Stimulated activated CD4-positive, alpha-beta T cell treated with anti-CD3 and anti-CD28 coated beads, Interleukin-12 subunit alpha, Interleukin-12 subunit beta, amount 100 ng/mL, for 48 hours (primary cell): ENCODE measurements at places on chromosomes 7 and 10.
A peak's percentile ranks its signal among the peaks of the same experiment; 100 is the strongest.

DNA sequence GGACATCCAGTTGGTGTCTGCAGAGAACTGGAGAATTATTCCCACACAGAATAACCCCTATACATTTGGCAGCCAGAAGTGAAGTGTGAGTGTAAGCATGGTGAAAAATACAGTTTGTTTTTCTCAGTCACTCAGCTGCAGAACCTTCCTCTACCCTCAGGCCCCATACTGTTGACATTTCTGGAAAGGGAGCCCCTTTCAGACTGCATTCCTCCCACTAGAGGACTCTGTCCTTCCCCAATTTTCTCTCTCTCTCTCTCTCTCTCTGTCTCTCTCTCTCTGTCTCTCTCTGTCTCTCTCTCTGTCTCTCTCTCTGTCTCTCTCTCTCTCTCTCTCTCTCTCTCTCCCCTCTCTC lies 86.8 kb upstream of the STEAP1B start:
- DNase-seq, result no peak

GRCh38 chr10:110746254-110746826 lies 102.2 kb downstream of the RBM20 start:
- DNase-seq, result peak; percentile 15

GRCh38 chr7:112079673-112080072 lies 126.5 kb downstream of the DOCK4 start:
- DNase-seq, result no peak

- DNase-seq, result no peak
Observed at GRCh38 chr10:82796510-82796909, 921.5 kb downstream of the NRG3 start.

DNA sequence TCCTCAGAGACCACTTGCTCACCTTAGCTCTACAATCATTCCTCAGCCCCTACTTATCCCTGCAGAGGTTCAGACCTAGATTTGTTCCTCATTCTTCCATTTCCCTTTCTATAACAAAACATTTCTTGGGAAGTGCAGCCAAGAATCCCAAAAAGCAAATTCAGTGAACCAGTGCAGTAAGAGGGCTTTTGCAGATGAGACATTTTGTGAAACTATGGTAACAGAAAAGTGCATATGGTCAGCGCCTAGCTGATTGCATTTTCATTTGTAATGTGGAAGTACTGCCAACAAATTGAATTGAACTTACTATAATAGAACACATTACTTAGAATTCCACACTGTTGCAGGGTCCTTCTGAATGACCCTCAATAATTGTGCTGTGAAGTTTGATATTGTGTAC lies 18.6 kb downstream of the AGMO start:
- no peak for DNase-seq

GRCh38 chr7:138402749-138403148 lies 57.3 kb upstream of the TRIM24 start:
- no peak for DNase-seq

DNA sequence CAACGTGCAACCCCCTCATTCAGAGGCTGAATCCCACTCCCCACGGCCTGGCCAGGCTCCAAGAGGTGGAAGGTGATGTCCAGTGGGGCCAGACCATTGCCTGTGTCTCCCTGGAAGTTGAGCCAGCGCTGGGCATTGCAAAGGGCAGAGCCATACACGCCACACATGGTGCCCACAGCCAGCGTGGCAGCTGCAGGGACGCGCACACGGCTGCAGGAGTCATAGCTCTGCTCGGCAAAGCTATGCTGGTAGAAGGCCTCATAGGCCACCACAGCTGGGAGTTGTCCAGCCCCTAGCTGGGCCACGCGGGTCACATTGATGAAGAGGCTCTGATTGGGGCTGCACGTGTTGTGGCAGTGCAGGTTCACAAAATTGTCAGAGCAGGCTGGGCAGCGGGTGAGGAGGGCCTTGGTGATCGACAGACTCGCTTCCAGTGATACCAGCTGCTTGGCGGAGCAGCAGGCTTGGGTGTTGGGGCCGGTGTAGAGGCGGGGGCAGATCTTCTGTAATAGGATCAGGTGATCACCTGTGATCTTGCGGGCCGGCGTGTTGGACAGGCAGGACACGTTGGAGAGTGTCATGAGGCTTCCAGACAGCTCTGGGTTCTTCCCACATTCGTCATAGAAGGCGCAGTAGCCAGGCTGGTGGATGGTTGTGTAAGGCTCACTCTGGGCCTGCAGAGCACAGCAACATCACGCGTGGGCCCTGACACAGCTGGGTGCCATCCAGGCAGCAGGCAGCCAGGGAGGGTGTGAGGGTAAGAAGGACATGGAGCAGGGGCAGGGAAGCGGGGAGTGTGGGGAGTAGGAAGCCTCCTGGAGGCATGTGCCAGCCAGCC lies 1.2 kb downstream of the NPC1L1 start:
- DNase-seq, result no peak

DNA sequence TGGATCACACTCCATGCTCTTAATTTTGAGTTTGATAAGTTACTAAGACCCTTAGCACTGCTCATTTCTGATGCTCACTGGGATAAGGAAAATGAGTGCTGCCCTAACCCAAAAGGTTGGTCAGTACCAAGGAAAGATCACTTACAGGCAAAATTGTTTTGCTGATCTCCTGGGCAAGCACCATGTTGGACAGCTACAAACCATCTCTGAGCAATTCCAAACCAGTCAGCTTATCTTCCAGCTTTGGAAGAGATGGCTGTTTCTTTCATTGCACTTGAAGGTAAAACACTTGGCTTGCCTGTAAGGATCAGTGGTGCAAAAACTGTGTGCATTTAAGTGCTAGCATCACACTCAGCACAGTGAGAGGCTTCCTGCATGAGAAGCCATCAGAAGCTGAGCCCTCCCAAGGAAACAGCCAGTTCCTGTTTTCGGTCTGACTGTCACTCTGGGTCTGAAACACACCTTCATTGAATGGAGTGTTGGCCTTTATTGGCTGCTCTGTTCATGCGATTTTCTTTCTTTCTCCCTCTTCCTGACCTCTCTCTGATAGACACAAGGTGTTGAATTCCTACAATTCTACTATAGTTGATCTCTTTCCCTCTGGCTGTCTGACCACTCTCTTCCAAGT lies 126.4 kb upstream of the GHITM start:
- DNase-seq, result no peak

- DNase-seq, result no peak
Observed at GRCh38 chr7:33816106-33816505, 89.2 kb upstream of the BMPER start.

DNA sequence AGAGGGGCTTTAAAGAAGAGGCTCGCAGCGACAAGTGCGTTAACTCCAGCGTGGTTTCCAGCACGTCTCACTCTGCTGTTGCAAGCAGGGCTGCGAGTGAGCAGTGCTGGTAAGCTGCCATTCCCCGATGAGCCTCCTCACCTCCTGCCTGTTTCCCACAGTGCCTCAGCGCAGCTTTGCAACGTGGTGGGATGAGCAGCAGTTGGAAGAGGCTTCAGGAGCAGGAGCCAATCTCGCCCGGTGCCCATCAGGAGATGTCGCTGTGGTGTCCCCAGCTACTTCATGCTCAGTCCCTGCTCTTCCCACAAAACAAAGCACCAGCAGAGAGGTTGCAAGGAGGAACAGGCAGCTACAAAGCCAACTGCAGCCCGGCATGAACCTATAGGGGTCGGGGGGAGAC lies 2.4 kb upstream of the ADARB2 start:
- no peak for DNase-seq

DNA sequence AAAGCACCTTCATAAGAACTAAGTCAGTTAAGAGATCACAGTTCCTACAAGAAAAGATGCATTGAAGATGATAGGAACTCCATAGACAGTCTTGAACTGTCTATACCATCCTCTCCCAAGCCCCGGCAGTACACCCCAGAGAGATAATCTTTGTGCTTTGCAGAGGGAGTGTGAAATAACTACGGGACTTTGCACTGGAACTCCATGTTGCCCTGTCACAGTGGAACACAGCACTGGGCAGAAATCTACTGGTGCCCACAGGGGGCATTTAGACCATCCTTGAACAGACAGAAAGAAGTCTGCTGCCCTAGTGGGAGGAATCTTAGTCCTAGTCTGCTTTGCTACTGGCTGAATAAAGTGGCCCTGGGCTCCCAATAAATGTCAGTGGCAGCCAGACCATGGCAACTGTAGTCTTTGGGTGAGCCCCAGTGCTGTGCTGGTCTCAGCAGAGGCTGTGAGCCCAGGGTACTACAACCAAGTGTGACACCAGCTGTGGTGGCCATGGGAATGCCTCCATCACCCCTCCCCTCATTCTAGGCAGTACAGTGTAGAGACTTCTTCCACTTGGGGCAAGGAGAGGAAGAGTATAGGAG lies 107.7 kb upstream of the TMEM168 start:
- no peak for DNase-seq

DNA sequence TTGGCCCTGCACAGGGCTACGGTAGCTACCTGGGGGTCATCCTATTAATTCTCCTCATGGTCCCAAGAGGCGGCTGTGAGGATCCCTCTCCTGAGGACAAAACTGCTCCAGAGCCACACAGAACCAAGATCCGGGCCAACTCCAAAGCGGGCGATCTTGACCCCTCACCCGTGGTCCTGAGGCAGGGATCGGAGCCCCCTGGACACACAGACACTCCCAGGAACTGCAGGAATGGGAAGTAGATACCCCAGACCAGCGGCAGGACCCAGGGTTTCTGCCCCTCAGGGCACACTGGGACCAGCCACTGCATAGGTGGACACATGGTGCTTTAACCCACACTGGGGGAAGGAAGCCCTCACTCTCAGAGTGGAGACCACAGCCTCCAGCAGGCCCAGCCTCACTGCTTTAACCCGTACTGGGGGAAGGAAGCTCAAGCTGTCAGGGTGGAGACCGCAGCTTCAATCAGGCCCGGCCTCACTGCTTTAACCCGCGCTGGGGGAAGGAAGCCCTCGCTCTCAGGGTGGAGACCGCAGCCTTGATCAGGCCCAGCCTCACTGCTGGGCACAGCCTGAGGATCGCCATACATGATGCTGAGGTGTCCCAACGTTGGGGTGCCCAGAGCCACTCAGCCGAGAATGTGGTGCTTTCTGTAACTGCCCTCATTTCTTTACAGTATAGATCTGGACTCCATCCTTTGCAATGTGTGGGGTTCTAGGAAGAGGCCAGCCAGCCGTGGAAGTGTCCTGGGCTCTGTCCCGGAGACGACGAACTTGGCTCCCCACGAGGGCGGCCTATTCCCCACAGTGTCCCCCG lies 60.1 kb downstream of the DIP2C start:
- no peak for DNase-seq

GRCh38 chr10:43862756-43863155 lies 214.1 kb upstream of the ZNF32 start:
- DNase-seq, result no peak

DNA sequence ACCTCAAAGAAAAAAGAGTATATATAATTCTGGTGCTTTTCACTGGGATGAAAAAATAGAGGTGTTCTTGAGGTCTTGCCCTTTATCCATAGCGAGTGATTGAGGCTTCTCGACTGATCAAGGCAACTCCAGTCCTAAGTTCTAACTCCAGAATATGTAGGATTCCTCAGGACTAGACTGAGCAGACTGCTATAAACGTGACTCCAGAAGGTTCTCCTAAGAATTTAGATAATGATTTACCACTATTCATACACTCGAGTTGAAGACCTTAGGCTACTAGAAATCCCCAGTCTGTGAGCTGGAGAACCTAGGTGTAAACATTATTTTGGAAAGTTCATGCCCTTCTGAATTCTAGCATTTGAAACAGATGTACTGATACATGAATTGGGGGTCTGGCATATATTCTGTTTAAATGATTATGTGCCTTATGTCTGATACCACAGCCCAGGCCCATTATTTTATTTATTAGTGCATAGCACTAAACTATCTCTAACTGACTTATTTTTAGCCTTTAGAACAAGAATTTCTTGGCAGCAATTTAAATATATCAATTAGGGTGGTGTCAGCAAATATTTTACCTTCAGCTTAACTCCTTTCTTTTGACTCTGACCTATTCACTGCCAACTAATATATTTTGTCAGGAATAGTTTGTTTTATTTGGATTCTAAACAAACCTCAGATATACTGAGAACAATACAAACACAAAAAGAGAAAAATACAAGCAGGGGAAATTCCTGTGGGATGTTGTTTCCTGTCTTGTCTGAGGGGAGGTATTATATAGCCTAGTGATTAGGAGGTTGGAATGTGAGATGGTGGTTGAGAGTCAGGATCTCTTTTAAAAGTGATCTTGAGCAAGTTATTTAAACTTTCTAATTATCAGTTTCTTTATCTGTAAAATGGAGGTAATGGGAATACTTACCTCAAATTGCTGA lies 75.8 kb downstream of the PODXL start:
- DNase-seq, result no peak

DNA sequence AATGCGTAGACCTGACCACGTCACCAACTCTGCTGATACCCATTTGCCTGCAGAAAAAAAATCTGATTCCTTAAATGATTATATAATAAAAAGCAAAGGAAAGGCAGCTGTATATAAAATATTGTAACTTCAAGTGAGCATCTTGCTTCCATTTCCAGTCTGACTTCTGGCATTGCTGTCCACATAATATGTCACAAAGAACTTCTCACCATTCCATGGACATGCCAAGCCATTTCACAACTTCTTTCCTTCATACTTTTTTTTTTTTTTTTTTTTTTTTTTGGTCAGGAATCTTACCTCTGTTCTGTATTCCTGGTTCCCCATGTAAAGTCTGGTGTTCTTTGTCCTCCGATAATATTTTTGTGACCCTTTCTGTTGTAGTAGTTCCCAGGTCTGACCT lies 165.5 kb downstream of the SND1 start:
- no peak for DNase-seq

DNA sequence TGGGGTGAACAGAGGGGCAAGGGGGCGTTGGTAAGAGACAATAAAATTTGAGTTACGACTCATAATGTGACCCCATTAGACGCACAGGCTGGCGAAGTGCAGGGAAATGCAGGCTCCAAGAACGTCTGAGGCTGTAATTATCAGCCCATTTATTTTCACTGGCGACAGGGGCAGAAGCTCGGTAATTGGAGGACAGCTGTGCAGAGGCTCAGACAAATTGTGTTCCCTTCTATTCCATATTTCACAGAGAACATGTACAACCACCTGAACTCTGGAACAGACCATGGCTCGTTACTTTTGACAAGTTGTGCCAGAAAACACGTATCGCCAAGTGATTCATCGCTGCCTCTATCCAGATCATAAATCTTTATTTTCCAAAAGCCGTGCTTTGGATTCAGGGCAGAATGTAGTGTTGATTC lies 137.3 kb upstream of the FRMD4A start:
- DNase-seq, result no peak

DNA sequence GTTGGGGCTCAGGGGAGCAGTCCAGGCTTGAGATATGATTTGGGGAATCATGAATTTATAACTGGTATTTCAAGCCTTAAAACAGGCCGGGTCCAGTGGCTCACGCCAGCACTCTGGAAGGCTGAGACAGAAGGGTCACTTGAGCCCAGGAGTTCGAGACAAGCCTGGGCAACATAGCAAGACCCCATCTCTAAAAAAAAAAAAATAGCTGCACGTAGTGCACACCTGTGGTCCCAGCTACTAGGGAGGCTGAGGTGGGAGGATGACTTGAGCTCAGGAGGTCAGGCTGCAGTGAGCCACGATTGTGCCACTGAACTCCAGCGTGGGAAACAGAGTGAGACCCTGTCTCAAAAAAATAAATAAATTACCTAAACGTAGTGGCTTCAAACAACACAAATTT lies 81.7 kb upstream of the GTF2I start:
- no peak for DNase-seq

- DNase-seq, result no peak
Observed at GRCh38 chr7:1513657-1514095, 9.5 kb upstream of the INTS1 start.
